ENCODE measurements at places on chromosomes 11 and 22. TPM values are rescaled to one million over a fixed set of nuclear protein-coding genes. Genes with fewer than 3 reads are reported as not detected.

- no peak for DNase-seq
Measured at GRCh38 chr11:111756097-111756496, 10.1 kb downstream of the PPP2R1B start.

DNA sequence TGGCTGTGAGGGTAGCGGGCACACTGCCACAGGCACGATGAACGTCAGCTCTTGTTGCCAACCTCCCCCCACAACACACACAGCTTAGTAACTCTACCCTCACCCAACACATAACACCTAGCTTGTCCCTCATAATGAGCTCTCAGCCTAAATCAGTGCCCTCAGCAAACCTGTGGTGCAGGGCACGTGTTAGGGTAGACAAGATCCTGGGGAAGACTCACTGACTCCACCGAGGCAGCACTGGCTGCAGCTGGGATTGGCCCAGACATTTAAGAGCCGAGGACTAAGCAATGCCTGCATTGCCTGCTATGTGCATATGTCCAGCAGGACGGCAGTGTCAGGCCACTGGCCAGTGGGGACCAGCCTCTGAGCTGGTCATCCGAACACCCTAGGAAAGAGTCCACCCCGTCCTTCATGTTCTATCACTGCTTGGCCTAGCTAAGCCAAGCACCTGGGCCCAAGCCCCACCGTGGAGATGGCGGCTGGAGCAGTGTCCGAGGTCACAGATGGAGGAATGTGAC lies 32.9 kb upstream of the TRIM29 start:
- DNase-seq, result no peak

GRCh38 chr11:12149672-12150225 lies 39.4 kb downstream of the MICAL2 start:
- DNase-seq, result no peak

The ART1 gene
- total RNA-seq, result not detected

DNA sequence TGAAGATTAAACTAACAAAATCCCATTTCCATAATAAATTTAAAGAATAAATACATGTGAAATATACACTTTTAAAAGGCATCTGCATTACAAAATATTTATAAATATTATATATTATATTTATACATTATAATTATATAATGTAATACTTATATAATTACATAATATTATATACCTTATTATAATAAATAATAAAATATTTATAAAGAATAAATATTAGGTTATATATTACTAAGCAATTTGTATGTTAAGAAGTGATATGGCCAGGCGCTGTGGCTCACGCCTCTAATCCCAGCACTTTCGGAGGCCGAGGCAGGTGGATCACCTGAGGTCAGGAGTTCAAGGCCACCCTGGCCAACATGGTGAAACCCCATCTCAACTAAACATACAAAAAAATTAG lies 97.8 kb downstream of the CADM1 start:
- DNase-seq, result no peak

DNA sequence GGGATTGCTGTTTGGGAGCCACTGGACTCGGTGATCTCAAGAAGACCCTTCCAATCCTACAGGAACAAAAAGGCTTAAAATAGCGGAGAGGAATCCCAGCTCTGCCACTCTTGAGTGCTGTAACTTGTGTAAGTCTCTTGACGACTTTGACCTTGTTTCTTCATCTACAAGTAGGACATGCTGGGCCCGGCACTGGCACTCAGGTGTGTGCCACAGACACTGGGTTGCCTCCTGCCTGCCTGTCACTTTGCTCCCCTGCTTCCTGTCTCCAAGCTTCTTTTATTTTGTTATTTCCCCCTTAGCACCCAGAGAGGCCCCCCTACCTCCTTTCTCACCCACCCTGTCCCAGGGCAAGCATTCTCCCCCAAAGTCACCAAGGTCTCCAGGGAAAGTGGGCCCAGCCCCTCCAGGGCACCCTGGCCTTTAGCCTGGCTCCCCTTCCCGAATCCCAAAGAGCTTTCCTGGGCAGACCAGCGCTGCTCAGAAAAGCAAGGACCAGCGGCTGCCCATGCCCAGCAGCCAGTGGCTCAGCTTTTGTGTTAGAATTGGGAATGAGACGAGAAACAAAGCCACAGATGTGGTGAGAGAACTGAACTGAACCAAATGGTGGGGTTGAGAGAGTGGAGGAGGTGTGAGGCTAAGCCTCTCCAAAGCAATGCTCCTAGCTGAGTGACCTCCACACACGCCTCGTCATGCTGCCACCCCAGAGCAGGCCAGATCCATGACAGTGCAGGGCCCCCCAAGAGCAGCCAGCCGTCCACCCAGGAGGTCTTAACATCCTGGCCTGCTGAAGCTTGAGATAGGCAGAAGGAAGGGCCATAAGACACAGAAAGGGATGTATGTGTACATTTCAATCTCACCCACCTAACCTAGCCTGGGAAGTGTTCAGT lies 4.5 kb downstream of the TRIM29 start:
- DNase-seq, result no peak

GRCh38 chr11:114397349-114397982 lies 2.8 kb downstream of the C11orf71 start:
- no peak for DNase-seq

DNA sequence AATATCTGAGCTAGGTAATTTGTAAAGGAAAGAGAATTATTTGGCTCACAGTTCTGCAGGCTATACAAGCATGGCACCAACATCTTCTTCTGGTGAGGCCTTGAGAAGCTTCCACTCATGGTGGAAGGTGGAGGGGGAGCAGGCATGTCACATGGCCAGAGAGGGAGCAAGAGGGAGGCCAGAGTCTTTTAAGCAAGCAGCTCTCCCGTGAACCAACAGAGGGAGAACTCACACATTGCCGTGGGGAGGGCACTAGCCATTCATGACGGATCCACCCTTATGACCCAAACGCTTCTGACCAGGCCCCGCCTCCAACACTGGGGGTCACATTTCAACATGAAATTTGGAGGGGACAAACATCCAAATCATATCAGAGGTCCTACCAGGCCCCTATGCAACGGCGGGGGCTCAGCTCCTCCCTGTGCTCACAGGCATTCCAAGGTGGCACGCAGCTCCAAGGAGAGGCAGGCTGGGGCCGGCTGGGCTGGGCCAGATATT lies 4.6 kb downstream of the C11orf96 start:
- no peak for DNase-seq

The NTM gene
- total RNA-seq, result 13.2 TPM

The ABCG4 gene
- total RNA-seq, result 3.3 TPM

The OR8G5 gene
- total RNA-seq, result not detected

DNA sequence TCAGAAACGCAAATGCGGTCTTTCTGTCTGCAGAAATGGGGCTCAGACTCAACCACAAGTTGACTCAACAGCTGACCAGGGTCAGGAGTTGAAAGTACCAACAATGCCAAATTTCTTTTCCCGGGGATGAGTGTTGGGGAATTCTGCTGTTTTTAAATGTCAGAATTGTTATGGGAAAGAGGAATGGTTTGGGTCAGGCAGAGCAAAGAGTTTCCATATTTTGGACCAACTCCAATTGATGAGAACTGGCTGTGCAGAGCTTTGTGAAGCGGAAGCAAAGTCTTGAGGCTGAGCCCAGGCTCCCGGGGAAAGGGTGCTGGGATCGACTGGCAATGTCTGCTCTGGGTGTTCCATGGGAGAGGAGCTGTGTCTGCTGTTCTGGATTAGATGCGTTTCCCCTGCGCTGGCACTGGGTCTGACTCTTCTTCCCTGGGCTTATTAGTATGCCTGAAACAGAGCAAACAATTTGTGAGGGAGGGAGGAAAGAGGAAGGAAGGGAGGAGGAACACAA lies 36.2 kb downstream of the TXN2 start:
- DNase-seq, result no peak

- DNase-seq, result no peak
Measured at GRCh38 chr11:34614344-34615104, 6.4 kb upstream of the EHF start.

The CARD16 gene
- total RNA-seq, result not detected

DNA sequence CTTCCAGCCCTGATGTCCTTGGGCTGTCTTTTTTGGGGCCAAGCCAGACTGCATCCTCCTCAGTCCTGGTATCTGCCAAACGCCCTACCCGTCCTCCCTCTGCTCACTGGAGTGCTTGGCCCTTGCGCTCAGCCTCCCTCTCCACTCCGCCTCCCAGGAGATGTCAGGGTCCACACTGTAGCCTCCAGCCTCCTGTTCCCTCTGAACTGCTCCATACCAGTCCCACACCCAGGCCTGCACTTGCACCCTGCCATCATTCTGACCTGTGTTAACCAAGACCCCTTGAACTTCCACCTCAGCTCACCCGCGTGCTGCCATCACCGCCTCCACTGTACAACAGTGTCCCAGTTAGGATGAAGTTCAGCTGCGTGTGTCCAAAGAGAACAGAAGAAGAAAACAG lies 6.3 kb upstream of the IL2RB start:
- DNase-seq, result no peak

GRCh38 chr22:21590809-21591641 lies 23.5 kb downstream of the UBE2L3 start:
- DNase-seq, result no peak

The SMC1B gene
- not detected for total RNA-seq

DNA sequence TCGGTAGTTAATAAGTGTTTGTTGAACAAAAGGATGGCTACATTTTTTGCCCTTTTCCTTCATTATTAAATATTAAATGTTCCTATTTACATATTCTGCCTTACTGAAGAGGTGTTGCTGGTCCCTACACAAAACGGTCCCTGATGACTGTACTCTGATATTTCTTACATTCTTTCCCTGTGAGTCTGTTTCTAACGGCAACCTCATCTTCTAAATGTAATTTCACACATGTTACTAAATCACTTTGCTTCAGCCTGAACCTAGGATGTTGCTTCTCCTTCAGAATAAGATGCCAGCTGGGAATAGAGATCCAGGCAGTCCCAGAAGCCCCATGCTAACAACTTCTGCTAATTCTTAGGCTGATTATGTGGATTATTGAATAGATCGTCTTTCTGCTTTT lies 50.3 kb downstream of the SPON1 start:
- DNase-seq, result no peak

GRCh38 chr11:88522624-88523385 lies 185.3 kb upstream of the CTSC start:
- DNase-seq, result no peak

The OR6A2 gene
- total RNA-seq, result 0.21 TPM

- no peak for DNase-seq
Measured at GRCh38 chr11:93504110-93505095, 38.8 kb downstream of the SMCO4 start.

GRCh38 chr11:2794968-2795322 lies 90.6 kb downstream of the CDKN1C start:
- DNase-seq, result no peak

GRCh38 chr22:47736186-47737034 lies 974.0 kb downstream of the TBC1D22A start:
- no peak for DNase-seq

DNA sequence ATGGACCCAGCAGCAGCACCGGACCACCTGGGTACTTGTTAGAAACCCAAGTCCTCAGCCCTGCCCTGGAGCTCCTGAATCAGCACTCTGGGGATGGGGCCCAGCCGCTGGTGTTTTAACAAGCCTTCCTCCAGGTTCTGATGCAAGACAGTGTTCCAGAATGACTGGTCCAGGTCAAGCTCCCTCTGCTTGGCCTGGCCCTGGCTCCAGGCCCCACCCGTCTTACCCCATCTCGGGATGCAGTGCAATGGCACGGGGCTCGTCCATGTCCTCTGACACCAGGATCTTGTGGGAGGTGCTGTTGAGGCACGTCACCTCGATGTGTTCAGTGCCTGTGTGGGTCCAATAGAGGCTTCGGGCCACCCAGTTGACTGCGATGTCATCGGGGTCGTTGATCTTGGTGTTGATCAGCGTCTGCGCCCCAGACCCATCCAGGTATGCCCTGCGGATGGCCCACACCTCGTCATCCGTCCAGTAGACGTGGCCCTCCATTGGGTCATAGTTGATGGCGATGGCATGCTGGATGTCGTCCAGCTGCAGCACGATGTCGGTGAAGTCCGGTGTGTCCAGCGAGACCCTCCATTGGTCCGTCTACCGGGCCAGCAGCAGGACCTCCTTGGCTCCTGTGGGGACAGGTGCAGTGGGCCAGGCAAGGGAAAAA lies 140.3 kb downstream of the CRYBB2 start:
- no peak for DNase-seq

GRCh38 chr11:128705124-128705920 lies 11.4 kb downstream of the FLI1 start:
- DNase-seq, result no peak

Measured in neural crest cell (in vitro differentiated cells).